ENCODE measurements at places on chromosomes 1 and 21.
A peak's percentile ranks its signal among the peaks of the same experiment; 100 is the strongest.

- DNase-seq = no peak
These were observed 44.6 kb upstream of the ZNF281 start for GRCh38 chr1:200454425-200454824.

DNA sequence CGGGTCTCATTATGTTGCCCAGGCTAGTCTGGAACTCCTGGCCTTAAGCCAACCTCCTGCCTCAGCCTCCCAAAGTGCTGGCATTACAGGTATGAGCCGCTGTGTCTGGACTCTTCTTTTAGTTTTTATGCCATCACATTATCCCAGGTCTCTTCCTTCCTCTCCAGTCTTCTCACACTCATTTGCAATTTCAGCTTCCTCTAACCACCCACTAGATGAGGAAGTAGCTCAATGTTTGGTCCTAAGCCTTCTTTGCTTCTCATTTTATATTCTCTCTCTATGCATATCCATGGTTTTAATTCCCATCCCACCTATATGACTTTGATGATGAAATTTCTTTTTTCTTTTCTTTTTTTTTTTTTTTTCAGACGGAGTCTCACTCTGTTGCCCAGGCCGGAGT lies 3.1 kb upstream of the ZBTB8A start:
- no peak for DNase-seq

- peak; percentile 70 for DNase-seq
These were observed 6.5 kb upstream of the C2CD4D start for GRCh38 chr1:151846062-151846568.

DNA sequence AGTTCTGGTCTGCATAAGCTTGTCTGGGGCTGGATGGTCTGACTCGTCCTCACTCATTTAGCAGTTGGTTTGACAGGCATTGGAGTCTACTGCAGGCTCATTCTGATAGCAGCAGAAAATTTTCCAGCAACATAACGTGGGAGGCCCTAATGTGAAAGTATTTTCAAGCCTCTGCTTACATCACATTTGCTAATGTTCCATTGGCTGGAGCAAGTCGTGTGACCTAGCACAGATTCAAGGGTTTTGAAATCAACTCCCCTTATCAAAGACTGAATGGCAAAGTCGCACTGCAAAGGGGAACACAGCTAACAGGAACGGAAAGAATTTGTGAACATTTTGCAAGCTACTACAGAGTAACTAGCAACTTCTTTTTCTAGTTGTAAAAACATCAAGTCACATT lies 2.3 kb upstream of the USH2A start:
- DNase-seq = peak; percentile 6

DNA sequence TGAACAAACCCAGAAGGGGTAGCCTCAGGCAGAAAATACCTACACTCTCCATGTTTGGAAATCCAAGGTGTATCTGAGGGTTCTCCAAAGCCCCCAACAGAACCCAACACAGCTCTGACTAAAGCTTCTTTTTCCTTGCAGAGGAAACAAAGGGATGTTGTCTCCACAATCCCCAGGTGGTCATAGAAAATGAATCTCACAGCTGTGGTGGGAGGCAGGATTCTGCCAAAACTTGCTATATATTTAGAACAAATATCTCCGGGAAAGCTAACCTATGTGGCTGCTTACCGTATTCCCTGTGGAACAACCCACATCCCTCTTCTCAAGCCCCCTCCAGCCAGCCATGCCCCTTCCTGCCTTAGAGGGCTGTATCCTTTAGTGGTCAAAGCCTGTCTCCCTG lies 406.1 kb downstream of the PRDM2 start:
- no peak for DNase-seq

- DNase-seq = peak; percentile 88
These were observed at the start of gene TOR3A for GRCh38 chr1:179081687-179082332. TOR3A (plus strand) TSS chr1:179082070; CDS start chr1:179082129, 59 bp downstream.

GRCh38 chr1:89548122-89548857 lies 23.7 kb downstream of the LRRC8B start:
- no peak for DNase-seq

GRCh38 chr1:35847935-35848565 lies 35.0 kb upstream of the AGO1 start:
- no peak for DNase-seq

DNA sequence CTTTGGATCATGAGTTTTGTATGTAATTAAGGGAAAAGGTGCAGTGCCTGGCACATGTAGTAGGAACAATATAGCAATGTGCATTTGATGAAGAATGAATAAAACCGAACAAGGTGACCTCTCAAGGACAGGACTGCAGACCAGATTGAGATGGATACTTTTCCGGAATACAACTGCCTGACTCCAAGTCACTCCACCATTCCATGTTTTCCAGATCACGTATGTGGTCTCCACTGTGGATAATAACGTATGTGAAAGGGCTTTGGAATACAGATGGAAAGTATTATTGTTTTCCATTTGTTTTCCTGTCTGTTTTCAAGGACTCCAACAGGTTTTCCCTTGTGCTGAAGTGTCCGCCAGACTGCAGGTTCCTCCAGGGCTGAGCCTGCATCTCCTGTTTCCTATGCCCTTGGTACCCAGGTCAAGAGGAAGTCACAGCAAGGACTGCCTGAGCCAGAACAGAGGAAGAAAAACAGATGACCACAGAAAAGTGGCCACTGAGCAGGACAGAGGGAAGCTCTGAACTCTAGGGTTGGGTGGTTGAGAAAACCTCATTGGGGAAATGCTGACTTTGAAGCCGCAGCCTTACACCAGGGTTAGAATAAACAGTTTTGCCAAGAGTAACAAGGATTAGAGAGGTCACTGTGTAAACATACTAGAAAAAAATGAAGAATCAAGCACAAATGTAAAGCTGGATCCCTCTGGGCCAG lies 4.0 kb downstream of the CFAP45 start:
- peak; percentile 73 for DNase-seq

GRCh38 chr1:185453496-185454192 lies 136.6 kb upstream of the IVNS1ABP start:
- DNase-seq = peak; percentile 82

DNA sequence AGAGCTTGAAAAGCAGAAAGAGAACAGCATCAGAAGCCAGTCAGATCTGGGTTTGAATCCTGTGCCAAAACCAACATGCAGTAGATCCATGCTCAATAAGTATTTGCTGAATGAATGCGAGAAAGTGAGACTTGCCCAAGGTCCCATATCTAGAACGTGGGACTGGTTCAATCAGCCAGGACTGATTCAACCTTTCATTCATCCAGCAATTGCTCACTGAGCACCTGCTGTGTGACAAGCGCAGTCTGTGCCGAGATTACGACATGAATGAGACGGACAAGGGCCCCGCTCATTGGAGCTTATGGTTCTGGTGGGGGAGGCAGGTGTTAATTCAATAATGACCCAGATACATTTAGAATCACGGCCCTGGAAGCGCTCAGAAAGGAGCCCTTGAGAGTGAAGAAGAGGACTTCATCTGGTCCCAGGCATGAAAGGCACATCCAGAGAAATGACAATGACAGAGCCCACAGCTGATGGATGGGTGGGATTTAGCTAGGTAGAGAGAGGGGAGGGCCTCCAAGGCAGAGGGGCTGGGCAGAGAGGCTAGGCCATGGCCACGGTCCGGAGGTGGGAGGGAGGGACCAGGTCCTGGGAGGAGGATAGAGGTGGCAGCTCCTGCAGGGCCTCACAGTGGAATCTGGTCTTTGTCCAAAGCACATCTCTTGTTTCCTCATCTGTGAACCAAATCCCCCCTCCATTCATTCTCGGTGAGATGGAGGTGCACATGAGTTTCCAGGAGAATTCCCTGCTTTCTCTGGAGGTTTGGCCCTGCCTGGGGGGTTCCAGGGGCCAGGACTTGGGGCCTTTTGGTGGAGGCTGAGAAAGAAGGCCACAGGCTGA lies 4.2 kb upstream of the FAM131C start:
- no peak for DNase-seq

GRCh38 chr1:53016705-53017104 lies 45.3 kb upstream of the PODN start:
- DNase-seq = peak; percentile 29

DNA sequence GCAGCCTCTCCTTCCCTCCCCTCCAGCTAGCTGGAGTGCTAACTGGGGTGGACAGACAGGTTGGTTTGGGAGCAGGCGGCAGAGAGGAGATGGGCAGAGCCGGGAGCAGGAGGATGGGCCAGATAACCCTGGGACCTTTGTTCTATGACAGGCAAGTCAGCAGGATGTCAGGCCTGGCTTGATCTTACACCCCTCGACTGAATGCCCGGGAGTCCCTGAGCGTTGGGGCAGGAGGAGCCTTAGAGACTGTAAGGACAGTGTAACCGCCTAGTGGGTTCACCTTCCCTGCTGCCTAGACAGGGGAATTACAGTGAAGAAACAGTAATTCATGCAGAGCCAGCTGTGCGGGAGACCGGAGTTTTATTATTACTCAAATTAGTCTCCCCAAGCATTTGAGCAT lies 60.2 kb downstream of the MDM4 start:
- DNase-seq = no peak

GRCh38 chr1:87108814-87109411 lies 194.5 kb downstream of the HS2ST1 start:
- DNase-seq = no peak

DNA sequence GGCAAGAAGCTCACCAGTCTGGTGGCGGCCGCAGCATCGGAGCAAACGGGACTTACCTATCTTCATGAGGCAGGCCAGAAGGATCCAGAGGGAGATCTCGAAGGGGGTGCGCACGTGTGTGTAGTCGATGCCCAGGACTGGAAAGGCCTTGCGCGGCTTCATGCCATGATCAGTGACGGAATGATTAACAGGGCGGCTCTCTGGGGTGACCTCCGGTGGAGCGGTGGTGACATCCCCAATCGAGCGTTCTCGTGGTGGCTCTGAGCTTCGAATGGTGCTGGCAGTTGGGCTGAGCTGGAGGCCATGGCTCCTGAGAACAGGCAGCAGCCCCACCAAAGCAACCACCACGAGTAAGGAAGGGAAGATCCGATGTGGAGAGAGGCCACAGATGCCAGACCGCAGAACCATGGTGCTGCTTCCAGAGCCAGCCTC lies 982 bp downstream of the SLC9A1 start:
- peak; percentile 19 for DNase-seq

GRCh38 chr1:178039891-178040290 lies 54.0 kb upstream of the RASAL2 start:
- DNase-seq = no peak

DNA sequence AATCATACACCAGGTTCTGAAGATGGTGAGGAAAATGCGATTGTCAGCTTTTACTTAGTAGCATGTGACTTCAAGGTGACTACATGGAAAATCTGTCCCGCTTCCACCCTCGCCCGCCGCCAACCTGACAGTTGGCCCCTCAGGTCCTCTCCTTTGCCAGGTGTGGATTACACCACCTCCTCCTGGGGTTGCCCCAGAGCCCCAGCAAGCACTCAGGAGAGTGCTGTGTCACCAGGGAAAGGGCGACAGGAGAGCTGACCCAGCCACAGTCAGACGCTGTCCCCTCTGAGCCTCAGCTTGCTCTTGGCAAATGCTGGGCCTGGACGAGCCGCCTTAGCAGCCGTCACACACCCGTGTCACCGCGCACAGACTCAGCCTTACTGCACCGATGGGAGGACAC lies 17.9 kb downstream of the PTTG1IP start:
- DNase-seq = no peak

DNA sequence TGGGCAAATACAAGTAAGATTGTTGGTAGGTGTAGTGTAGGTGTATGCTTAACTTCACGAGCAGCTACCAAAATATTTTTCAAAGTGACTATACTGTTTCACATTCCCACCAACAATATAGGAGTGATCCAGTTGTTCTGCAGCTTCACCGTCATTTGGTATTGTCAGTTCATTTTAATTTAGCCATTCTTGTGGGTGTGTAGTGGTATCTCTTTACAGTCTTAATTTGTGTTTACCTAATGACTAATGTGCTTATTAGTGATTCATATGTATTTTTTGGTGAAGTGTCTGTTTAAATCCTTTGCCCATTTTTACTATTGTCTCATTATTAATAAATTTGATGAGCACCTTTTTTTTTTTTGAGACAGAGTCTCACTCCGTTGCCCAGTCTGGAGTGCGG lies 35.4 kb downstream of the RCSD1 start:
- DNase-seq = no peak
